HS-27A (cell line): ENCODE measurements at places on chromosomes 5 and 9.

GRCh38 chr9:114093761-114094505 is 5.2 kb downstream of the KIF12 start:
- no peak for DNase-seq

DNA sequence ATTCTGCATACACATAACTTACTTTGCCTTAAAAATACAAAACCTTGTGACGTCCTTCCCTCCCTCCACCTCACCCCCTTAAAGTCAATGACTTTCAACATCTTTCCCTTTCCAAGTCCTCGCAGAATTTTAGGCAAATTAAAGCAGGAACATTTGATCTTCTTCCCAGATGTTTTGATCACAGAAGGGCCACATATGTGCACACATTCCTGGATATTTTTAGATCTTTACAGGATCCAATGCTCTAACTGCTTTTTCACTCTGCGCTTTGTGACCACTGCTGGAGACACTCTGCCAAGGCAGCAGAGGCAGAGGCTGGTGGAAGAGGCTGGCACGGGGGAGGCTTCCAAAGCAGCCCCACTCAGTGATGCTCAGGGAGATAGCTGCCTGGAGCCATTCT is 130.7 kb downstream of the SEC61B start:
- DNase-seq, result no peak

DNA sequence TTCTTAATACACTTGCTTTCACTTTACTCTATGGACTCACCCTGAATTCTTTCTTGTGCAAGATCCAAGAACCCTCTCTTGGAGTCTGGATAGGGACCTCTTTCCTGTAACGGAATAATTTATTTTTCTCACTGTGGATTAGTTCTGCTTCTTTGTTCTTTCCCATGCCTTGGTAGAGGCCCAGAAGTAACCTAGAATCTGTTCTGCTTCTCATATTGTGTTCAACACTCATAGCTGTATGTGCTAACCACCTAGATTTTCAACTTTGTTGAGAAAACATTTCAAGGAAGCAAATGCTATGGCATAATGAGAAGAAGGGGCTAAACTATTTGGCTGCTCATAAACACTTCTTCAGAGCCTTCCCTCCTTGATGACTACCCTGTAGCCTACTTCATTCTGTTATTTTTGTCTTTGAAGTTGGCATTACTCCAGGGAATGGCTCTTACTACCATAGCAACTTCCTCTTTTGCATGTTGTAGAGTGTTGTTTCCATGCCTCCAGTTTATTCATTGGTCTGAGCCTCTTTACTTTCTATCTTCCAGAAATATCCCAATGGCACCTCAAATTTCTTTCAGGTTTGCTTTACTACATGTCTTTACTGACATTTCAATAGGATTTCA is 74.3 kb downstream of the KIAA0825 start:
- DNase-seq, result no peak

DNA sequence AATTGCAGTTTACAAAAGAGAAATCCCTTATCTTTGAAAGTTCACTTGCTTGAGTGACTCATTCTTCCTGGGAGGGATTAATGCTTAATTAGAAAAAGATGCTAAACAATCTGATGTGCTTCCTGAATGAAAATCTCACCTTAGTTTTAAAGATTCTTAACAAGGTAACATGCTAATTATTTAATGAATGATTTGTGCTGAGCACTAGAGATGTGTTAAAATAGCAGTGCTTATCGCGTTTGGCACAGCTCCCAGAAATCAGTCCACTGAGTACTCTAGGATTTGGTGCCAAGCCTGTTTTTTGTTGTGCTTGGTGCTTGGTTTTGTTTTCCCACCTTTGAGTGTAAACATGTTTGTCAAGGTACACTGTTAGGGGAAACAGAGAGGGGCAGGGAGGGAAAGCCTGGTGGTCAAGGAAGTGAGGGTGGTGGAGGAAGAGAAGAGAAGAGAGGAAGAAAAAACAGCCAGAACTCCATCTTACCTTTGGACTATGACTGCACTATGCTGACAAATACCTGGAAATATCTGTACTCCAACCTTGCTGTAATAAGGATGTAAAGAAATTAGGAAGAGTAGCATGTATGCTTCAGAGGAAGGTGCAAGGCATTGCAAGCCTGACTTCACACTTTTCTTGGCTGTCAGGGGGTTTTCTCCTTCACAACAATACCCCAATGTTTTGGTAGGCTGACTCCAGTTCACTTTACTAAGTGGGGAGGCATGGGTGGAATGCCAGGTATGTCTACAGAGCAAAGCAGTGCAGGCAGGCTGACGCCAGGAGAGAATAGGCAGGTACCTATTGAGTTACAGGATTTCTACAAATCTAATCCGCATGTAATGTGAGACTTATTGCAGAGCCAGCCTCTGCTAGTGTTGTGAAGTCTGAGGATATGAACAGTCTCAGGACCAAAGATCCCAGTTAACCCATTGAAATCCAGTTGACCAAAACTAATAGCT is 157.2 kb upstream of the ISL1 start:
- DNase-seq, result no peak

GRCh38 chr5:73437101-73437776 is 11.3 kb downstream of the FOXD1 start:
- no peak for DNase-seq

DNA sequence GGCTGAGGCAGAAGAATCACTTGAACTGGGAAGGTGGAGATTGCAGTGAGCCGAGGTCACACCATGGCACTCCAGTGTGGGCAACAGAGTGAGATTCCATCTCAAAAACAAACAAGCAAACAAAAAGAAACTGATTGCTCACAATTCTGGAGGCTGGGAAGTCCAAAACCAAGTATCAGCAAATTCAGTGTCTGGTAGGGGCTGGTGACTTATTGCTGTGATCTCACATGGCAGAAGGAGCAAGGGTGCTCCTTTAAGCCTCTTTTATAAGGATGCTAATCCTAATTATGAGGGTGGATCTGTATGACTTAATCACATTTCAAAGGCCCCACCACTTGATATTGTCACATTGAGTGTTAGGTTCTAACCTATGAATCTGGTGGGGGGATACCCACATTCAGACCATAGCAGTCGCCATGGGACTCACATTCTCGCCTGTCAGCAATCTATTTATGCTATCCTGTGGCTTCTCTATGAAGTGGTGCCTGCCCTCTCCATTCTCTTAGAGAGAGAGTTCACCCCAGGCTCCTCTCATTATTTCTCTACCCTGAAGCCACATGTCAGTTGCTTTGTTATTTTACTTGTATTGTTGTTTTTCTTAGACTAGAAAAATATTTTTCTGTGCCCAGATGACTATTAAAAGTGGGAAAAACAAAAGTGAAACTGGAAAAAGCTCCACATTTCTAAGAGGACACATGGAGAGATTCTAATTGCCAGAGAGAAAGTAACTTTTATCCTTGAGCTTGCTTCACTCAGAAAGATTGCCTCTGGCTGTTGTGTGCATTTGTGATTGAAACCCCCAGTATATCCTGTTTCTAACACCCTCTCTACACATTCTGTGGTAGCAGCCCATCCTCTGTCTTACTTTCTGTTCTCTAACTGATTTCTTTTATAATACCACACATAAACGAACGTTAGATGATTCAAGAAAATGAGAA is 18.8 kb upstream of the PRLR start:
- DNase-seq, result no peak

DNA sequence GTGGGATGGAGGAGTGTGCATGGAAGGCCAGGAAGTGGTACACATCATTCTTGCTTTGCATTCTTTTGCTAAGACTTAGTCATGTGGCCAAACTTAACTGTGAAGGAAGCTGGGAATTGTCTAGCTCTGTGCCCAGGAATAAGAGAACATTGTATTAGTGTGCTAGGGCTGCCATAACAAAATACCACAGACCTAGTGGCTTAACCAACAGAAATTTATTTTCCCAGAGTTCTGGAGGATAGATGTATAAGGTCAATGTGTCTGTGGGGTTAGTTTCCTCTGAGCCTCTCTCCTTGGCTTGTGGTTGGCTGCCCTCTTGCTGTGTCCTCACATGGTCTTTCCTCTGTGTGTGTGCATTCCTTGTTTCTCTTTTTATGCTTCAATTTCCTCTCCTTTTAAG is 32.4 kb downstream of the NNT start:
- no peak for DNase-seq

DNA sequence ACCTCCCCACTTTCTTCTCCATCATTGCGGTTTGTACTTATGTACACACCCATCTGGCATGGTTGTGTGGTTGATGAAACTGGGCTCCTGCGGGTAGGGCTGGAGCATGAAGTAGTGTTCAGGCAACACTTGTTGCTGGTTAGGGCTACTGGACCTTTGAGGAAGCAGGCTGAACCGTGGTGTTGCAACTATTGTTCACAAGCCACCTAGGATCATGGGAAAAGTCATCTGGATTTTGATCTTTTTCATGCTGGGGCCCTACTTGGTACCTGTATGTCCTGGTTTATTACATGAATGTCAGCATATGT is 40.1 kb upstream of the TIFAB start:
- DNase-seq, result no peak

GRCh38 chr9:16312116-16312515 is 558.4 kb downstream of the BNC2 start:
- no peak for DNase-seq

- DNase-seq, result no peak
These were observed 13.7 kb downstream of the SUB1 start for GRCh38 chr5:32598997-32599549.

DNA sequence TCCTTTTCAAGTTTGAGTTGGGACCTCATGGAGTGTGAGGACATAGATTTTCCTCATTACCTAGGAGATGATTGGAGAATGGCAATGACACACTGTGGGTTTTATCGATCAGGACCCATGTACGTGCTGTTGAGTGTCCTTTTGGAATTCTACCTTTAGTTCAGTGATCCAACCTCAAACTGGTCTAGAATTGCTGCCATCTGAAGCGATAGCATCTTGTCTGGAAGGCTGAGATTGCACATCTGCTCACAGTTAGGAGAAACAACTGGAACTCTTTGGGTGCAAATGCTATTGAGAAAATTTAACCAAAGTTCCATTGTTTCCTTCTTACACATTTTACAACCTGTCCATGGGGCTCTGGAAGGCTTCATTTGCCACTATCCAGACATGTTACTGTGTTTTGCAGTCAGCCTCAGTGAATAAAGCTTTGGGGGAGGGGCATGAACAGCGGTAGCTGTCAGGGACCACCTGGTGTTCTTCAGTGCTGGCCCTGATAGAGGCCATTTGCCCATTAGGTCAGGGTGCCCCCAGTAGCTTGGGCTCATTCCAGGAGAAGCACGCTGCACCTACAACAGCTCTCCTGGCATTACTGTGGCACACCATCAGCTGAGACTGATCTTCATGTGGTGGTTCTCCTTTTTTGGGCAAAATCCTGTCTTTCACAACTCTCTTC is 123.1 kb downstream of the PDE8B start:
- no peak for DNase-seq

GRCh38 chr5:86354664-86355063 is 263.1 kb upstream of the COX7C start:
- DNase-seq, result no peak

DNA sequence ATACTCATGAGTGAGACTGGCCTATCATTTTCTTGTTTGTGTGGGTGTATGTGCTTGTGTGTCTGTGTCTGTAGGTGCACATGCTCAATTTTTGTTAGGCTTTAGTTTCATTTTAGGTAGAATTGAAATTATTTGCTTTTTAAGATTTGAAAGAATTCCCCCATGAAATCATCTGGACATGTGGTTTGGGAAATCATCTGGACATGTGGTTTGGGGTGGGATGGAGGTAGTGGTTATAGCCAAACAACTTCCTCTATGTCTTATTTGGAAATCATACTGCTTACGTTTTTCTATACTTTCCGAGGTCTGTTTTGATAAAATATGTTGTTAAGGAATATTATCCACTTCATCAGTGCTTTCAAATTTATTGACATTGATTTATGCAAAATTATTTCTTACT is 485.4 kb upstream of the CLINT1 start:
- no peak for DNase-seq

GRCh38 chr5:37918424-37918823 is 78.6 kb upstream of the GDNF start:
- DNase-seq, result no peak

GRCh38 chr9:74985041-74985440 is 32.3 kb upstream of the C9orf40 start:
- DNase-seq, result no peak

- DNase-seq, result no peak
These were observed 50.9 kb upstream of the SARDH start for GRCh38 chr9:133788819-133789717.

- DNase-seq, result no peak
These were observed 18.5 kb downstream of the C9orf85 start for GRCh38 chr9:71929791-71930440.

DNA sequence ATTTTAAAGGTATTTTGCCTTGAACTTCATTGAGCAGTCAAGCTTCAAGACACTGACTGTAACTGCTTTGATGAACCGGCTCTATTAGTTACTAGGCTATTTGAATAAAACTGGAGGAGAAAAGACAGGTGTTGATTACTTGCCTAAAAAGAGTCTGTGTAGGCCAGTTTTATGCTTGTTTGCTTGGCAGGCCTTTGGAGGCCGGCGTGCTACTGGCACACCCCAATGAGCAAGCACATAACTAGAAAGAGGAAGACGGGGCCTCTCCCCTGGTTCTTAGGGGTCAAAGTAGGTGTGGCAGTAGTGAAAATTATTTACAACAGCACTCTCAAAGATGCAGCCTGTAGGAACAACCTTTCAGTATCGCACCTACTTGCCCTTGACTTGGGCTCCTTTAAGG is 2.1 kb upstream of the ZFR start:
- no peak for DNase-seq

- no peak for DNase-seq
These were observed 53.0 kb downstream of the ENTREP1 start for GRCh38 chr9:69377981-69378380.
